ENCODE measurements at places on chromosomes 7 and 10. TPM values are rescaled to one million over a fixed set of nuclear protein-coding genes. Genes with fewer than 3 reads are reported as not detected.

The FGFBP3 gene
- 0.11 TPM for polyA plus RNA-seq

The COBL gene
- not detected for polyA plus RNA-seq

The NKX6-2 gene
- polyA plus RNA-seq: not detected

The FBXL13 gene
- 0.20 TPM for polyA plus RNA-seq

The ZNF33A gene
- 3.9 TPM for polyA plus RNA-seq

The PNLIP gene
- polyA plus RNA-seq: not detected

The SLIT1 gene
- 0.02 TPM for polyA plus RNA-seq

The FXYD4 gene
- not detected for polyA plus RNA-seq

The GBX1 gene
- not detected for polyA plus RNA-seq

The CYP2W1 gene
- polyA plus RNA-seq: not detected

The GRID1 gene
- polyA plus RNA-seq: 0.20 TPM

The RNF32 gene
- polyA plus RNA-seq: 0.93 TPM

The INSYN2A gene
- polyA plus RNA-seq: 0.06 TPM

The STEAP1B gene
- polyA plus RNA-seq: 1.4 TPM

The SYNPO2L gene
- 0.05 TPM for polyA plus RNA-seq

The GLI3 gene
- polyA plus RNA-seq: 4.4 TPM

The ELFN1 gene
- polyA plus RNA-seq: 0.99 TPM

The UBTD1 gene
- 39.0 TPM for polyA plus RNA-seq

The NFKB2 gene
- polyA plus RNA-seq: 17.8 TPM

The TMEM213 gene
- not detected for polyA plus RNA-seq

The HABP2 gene
- polyA plus RNA-seq: not detected

The IFIT1B gene
- not detected for polyA plus RNA-seq

The FOXK1 gene
- 3.3 TPM for polyA plus RNA-seq

The CTAGE6 gene
- polyA plus RNA-seq: 0.02 TPM

The DKK1 gene
- 575 TPM for polyA plus RNA-seq

The NIPSNAP2 gene
- polyA plus RNA-seq: 31.1 TPM

The RNF133 gene
- not detected for polyA plus RNA-seq

The PLCE1 gene
- polyA plus RNA-seq: 3.7 TPM

The GNAT3 gene
- not detected for polyA plus RNA-seq

The WEE2 gene
- not detected for polyA plus RNA-seq

The ABCC2 gene
- 0.23 TPM for polyA plus RNA-seq

The CRHR2 gene
- polyA plus RNA-seq: not detected

The SLC26A5 gene
- not detected for polyA plus RNA-seq

The FANK1 gene
- polyA plus RNA-seq: 2.4 TPM

The PTPN20 gene
- not detected for polyA plus RNA-seq

The PTF1A gene
- not detected for polyA plus RNA-seq

The SKIDA1 gene
- polyA plus RNA-seq: 0.60 TPM

The ZDHHC16 gene
- polyA plus RNA-seq: 101 TPM

The PARD3 gene
- 17.7 TPM for polyA plus RNA-seq

The SGPL1 gene
- 22.0 TPM for polyA plus RNA-seq

The TMEM273 gene
- not detected for polyA plus RNA-seq

The CFAP70 gene
- 0.37 TPM for polyA plus RNA-seq

The OPALIN gene
- polyA plus RNA-seq: not detected

The CHRM2 gene
- polyA plus RNA-seq: 27.0 TPM

The PRKCQ gene
- polyA plus RNA-seq: 0.06 TPM

The LRMDA gene
- polyA plus RNA-seq: 0.12 TPM

The VWA2 gene
- 0.07 TPM for polyA plus RNA-seq

The CAMK2B gene
- 0.05 TPM for polyA plus RNA-seq

The PRSS1 gene
- polyA plus RNA-seq: not detected

The COA1 gene
- polyA plus RNA-seq: 23.4 TPM

The CYP2E1 gene
- polyA plus RNA-seq: 1.3 TPM

Data from BJ (cell line).